ENCODE measurements at places on chromosomes 5 and 9.
A peak's percentile ranks its signal among the peaks of the same experiment; 100 is the strongest.

GRCh38 chr5:1510151-1510561 is 13.6 kb downstream of the LPCAT1 start:
- H3K36me3 ChIP-seq, result no peaks in the 10 kb centered on the region
- no peaks in the 10 kb centered on the region for H3K4me1 ChIP-seq
- no peak for DNase-seq
- no peaks in the 10 kb centered on the region for H3K27me3 ChIP-seq
- no peak overlapping the region for H3K27ac ChIP-seq

- no peak overlapping the region for H3K27ac ChIP-seq
- no peaks in the 10 kb centered on the region for H3K27me3 ChIP-seq
- H3K36me3 ChIP-seq, result no peaks in the 10 kb centered on the region
- DNase-seq, result no peak
- H3K4me1 ChIP-seq, result no peaks in the 10 kb centered on the region
Measured at GRCh38 chr5:74401946-74402320, 238.6 kb downstream of the ENC1 start.

GRCh38 chr5:14577971-14578370 is 3.6 kb upstream of the OTULINL start:
- no peaks in the 10 kb centered on the region for H3K4me1 ChIP-seq
- H3K36me3 ChIP-seq, result no peaks in the 10 kb centered on the region
- DNase-seq, result no peak
- H3K27me3 ChIP-seq, result no peaks in the 10 kb centered on the region
- no peak overlapping the region for H3K27ac ChIP-seq

- H3K4me1 ChIP-seq, result no peaks in the 10 kb centered on the region
- no peaks in the 10 kb centered on the region for H3K36me3 ChIP-seq
- DNase-seq, result no peak
- no peaks in the 10 kb centered on the region for H3K27me3 ChIP-seq
Measured at GRCh38 chr5:88824892-88825583, 57.9 kb downstream of the MEF2C start.

GRCh38 chr5:169901896-169902295 is 78.4 kb downstream of the INSYN2B start:
- no peaks in the 10 kb centered on the region for H3K36me3 ChIP-seq
- no peak overlapping the region for H3K27ac ChIP-seq
- H3K4me1 ChIP-seq, result no peaks in the 10 kb centered on the region
- DNase-seq, result no peak
- H3K27me3 ChIP-seq, result no peaks in the 10 kb centered on the region

- no peaks in the 10 kb centered on the region for H3K4me1 ChIP-seq
- no peak for DNase-seq
- no peak overlapping the region for H3K4me3 ChIP-seq
- no peaks in the 10 kb centered on the region for H3K36me3 ChIP-seq
- H3K27ac ChIP-seq, result no peak overlapping the region
Measured at GRCh38 chr9:116951588-116952435, 264.7 kb downstream of the TRIM32 start.

DNA sequence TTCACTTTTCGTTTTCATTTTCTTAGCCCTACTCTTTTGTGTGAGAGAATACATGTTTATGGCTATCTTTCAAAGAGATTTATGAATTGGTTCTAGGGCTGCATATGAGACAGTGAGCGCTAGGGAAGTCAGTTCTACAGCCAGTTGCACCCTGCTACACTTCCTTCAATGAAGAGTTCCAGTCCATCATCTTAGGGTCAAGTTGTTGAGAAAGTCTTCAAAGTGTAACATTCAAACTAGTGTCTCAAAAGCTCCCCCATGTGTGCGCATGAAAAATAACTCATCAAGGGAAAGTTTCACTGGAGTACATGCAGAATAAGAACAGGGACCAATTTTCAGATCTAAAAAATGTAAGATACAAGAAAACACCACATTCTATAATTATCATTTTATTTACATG is 317.2 kb downstream of the DEPDC1B start:
- H3K4me1 ChIP-seq, result no peaks in the 10 kb centered on the region
- H3K36me3 ChIP-seq, result no peaks in the 10 kb centered on the region
- DNase-seq, result no peak

DNA sequence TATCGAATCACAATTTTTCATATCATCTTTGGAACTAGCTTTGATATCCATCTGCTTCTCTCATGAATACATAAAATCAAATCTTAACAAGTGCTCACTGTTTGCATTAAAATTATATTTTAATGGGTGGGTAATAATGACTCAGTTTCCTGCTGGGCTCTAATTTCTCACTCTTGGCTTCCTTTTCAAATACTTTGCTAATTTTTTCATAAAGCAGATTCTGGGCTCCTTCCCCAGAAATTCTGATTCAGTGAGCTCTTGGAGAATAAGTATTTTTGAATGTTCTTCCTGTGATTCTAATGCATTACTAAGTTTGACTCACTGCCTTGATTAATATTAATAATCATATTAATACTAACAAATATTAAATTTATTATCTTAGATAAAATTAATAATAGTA is 48.9 kb downstream of the YIPF5 start:
- H3K4me1 ChIP-seq, result no peaks in the 10 kb centered on the region
- H3K27me3 ChIP-seq, result no peaks in the 10 kb centered on the region
- H3K27ac ChIP-seq, result no peak overlapping the region
- no peak for DNase-seq
- H3K4me3 ChIP-seq, result no peak overlapping the region

DNA sequence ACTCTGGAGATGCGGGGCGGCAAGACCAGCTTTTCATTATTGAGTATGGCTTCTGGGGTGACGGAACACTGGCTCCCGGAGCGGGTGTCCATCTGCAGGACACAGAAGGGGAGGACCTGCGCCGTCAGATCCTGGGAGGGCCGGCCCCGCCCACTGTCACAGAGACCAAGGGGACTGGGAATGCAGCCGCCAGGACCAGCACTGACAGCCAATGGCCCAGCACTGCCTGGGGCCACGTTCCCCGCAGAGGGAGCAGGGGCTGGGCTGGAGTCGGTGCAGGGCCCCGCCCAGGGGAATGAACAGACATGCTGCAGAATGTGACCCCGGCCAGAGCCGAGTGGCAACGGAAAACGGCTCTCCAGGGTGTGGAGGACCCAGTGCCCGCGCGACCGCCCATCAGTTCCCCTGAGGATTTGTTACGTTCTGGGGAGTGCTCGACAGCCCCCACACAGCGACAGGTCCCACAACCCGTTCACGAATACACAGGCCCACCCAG is at the start of gene ZDHHC11:
ZDHHC11 (minus strand) TSS at position 476 of the 496 bp plus-strand sequence; CDS start at position 92, 384 bp downstream.
- no peak for DNase-seq
- H3K4me3 ChIP-seq, result no peak within 1 kb of the TSS
- no peaks in the 10 kb centered on the region for H3K36me3 ChIP-seq
- peaks cover 12% of the 10 kb centered on the region for H3K27me3 ChIP-seq
- H3K4me1 ChIP-seq, result no peaks in the 10 kb centered on the region
- H3K27ac ChIP-seq, result no peak within 1 kb of the TSS

DNA sequence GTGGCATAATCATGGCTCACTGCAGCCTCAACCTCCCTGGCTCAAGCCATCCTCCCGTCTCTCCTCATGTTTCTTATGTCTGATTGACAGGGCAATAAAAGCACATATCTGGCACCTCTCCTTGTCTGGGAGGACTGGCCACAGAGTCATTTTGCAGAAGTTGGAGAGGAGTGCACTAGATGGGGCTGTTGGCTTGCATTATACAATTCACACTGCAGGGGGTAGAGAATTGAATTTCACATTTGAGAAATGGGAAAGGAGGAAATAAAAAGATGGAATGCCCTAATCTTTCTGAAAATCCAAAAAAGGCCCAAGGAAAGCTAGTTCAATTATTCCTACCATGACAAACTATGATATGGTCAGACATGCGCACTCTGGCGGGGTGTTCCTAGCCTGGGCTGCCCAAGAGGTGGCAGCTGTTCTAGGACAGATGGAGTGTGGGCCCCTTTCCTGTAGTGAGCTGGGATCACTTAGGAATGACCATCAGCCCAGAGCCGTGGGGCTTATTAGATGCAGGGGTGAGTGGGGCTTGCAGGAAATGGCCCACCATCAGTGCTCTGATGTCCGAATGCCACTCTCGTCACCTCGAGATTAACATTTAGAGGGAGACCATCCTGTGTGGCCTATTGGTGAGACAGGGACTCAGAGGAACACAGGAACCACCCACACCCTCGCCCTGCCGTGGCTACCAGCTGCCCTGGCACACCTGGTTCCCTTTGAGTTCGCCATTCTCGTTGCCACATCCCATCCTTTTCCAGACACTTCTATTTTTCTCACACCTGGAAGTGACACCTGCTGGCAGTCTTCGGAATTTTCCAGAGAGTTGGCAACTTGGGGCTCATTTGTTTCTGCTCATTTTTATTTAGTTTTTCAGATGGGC is 21.8 kb upstream of the ANKRD18A start:
- no peaks in the 10 kb centered on the region for H3K4me1 ChIP-seq
- peak; percentile 49 for DNase-seq
- H3K27ac ChIP-seq, result no peak overlapping the region
- H3K36me3 ChIP-seq, result no peaks in the 10 kb centered on the region
- no peak overlapping the region for H3K4me3 ChIP-seq
- H3K27me3 ChIP-seq, result no peaks in the 10 kb centered on the region

DNA sequence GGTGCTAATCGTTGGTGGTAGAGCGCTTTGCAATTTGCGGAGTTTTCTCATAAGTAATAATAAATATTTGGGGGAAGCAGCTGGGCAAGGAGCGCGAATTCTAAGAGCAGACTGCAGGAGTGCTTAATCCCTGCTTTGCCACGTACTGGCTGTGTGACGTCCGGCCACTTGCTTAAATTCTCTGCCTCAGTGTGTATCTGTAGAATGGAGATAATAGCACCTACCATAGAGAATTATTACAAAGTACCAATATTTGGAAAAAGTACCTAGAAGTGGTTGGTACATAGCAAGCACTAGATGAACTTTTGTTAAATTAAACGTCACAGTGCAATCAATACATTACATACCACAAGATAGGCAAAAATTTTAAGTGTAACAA is 598 bp upstream of the TMED7 start:
- no peaks in the 10 kb centered on the region for H3K27me3 ChIP-seq
- DNase-seq, result no peak
- H3K4me3 ChIP-seq, result peak overlapping the region; percentile 87
- H3K36me3 ChIP-seq, result no peaks in the 10 kb centered on the region

DNA sequence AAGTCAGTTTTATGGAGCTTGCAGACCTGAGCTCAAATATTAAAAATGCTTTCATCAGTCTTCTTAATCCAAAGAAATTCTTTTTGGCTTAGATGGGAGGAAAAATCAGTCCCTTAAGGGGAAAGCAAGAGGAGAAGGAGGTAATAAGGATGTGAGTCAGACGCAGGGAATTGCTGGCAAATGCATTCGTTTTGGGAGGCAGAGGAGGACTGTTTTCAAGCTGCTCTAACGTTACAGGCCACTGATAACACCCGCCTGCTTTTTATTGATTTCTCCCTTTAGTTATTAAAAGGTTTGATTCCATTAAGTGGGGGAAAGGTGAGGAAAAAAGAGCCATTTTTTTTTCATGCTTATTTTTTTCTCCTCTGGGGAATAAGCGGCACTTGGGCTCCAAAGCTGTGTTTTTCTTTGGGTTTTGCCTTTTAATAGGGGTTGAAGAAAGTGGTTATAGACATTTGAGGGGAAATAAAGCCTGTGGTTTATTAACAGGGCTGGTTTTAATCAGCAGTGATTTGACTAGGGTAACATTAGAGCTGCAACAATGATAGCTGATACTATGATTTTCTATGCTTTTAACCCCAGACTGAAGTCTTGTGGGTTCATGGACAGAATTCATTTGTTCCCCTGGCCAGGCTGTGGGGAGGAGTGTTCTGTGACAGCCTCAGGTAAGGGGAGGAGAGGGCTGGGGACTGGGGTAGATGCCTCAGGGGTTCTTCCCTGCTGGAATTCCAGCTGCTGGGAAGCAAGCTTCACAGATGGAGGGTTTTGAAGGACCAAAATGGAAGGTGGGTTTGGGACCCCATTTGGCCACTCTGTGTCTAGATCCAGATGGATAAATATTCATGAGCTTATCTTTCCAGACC is 225.2 kb downstream of the GAS1 start:
- H3K4me1 ChIP-seq, result no peaks in the 10 kb centered on the region
- no peak overlapping the region for H3K27ac ChIP-seq
- no peaks in the 10 kb centered on the region for H3K36me3 ChIP-seq
- H3K27me3 ChIP-seq, result no peaks in the 10 kb centered on the region
- no peak for DNase-seq
- no peak overlapping the region for H3K4me3 ChIP-seq

- H3K27me3 ChIP-seq, result no peaks in the 10 kb centered on the region
- no peaks in the 10 kb centered on the region for H3K4me1 ChIP-seq
- no peak for DNase-seq
- no peak overlapping the region for H3K4me3 ChIP-seq
Measured at GRCh38 chr9:107809871-107810460, 320.4 kb upstream of the KLF4 start.

- H3K27me3 ChIP-seq, result no peaks in the 10 kb centered on the region
- no peaks in the 10 kb centered on the region for H3K4me1 ChIP-seq
- H3K4me3 ChIP-seq, result no peak overlapping the region
- H3K27ac ChIP-seq, result no peak overlapping the region
- DNase-seq, result no peak
- no peaks in the 10 kb centered on the region for H3K36me3 ChIP-seq
Measured at GRCh38 chr5:174273325-174273724, 227.8 kb downstream of the NSG2 start.

GRCh38 chr5:139838381-139839197 is 43.0 kb downstream of the PSD2 start:
- H3K27me3 ChIP-seq, result no peaks in the 10 kb centered on the region
- DNase-seq, result no peak
- H3K4me1 ChIP-seq, result no peaks in the 10 kb centered on the region
- no peak overlapping the region for H3K27ac ChIP-seq
- no peak overlapping the region for H3K4me3 ChIP-seq
- no peaks in the 10 kb centered on the region for H3K36me3 ChIP-seq

DNA sequence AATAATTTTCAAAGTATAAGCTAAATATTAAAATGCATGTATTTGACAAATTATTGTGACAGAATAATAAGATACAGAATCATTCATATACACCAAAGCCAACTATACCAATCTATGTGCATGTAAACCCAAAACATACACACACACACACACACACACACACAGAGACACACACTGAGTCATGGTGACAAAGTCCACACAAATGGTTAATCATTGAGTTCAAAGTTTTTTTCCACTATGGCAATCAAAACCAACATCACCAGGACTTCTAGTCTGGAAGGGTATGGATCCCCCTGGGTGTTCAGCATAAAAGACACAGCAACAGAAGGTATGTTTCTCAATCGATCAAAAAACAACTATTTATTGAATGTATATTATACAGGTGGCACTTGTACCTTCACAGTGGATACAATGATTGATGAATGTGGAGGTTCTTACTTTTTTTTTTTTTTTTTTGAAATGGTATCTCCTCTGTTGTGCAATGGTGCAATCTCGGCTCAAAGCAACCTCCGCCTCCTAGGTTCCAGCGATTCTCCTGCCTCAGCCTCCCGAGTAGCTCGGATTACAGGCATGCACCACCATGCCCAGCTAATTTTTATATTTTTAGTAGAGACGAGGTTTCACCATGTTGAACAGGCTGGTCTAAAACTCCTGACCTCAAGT is 137.0 kb downstream of the PDE4D start:
- no peak overlapping the region for H3K4me3 ChIP-seq
- no peaks in the 10 kb centered on the region for H3K36me3 ChIP-seq
- H3K27ac ChIP-seq, result no peak overlapping the region

All from colonic mucosa (tissue), 4 donors.